Epithelial cell of proximal tubule (primary cell): ENCODE measurements at places on chromosomes 16 and 17. TPM values are rescaled to one million over a fixed set of nuclear protein-coding genes. Genes with fewer than 3 reads are reported as not detected.

Gene PRR35
- not detected in 2 replicates for total RNA-seq

Gene FBXL16
- total RNA-seq, result 0.07 and 0.46 TPM in 2 replicates

Gene MMP2
- 5.6 and 19.2 TPM in 2 replicates for total RNA-seq

Gene CCL17
- total RNA-seq, result not detected in 2 replicates

Gene MLKL
- 16.9 and 19.6 TPM in 2 replicates for total RNA-seq

Gene PMFBP1
- total RNA-seq, result 0.52 and 1.2 TPM in 2 replicates

Gene CNP
- total RNA-seq, result 69.8 and 75.9 TPM in 2 replicates

DNA sequence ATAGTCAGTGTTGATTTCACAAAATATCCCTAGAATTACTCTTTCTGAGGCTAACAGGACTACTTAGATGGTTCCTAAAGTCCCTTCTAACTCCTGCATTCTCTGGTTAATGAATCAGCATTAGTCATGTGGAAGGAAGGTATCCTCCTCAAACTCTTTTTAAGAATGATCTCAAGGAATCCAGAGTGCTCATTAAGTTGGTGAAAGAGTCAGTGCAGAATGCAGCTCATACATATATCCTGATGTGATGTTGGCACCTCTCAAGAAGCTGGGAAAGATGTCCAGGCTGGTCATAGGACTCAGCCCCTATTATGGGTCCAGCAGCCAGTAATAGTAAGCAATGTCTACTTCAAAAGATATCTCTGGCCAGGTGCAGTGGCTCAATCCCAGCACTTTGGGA is 65.5 kb downstream of the PIGL start:
- DNase-seq, result peak; percentile 70

- DNase-seq, result no peak
Observed at GRCh38 chr16:1772908-1773702, at the start of gene MRPS34. Gene MRPS34 (minus strand): TSS chr16:1773134. CDS start chr16:1773119, 15 bp downstream.

GRCh38 chr17:35731917-35732805 is 722 bp downstream of the RASL10B start:
- DNase-seq, result no peak

- no peak for DNase-seq
Observed at GRCh38 chr17:78522031-78522809, 55.0 kb downstream of the DNAH17 start.

GRCh38 chr17:62996221-62996620 is 30.2 kb downstream of the TANC2 start:
- DNase-seq, result no peak

DNA sequence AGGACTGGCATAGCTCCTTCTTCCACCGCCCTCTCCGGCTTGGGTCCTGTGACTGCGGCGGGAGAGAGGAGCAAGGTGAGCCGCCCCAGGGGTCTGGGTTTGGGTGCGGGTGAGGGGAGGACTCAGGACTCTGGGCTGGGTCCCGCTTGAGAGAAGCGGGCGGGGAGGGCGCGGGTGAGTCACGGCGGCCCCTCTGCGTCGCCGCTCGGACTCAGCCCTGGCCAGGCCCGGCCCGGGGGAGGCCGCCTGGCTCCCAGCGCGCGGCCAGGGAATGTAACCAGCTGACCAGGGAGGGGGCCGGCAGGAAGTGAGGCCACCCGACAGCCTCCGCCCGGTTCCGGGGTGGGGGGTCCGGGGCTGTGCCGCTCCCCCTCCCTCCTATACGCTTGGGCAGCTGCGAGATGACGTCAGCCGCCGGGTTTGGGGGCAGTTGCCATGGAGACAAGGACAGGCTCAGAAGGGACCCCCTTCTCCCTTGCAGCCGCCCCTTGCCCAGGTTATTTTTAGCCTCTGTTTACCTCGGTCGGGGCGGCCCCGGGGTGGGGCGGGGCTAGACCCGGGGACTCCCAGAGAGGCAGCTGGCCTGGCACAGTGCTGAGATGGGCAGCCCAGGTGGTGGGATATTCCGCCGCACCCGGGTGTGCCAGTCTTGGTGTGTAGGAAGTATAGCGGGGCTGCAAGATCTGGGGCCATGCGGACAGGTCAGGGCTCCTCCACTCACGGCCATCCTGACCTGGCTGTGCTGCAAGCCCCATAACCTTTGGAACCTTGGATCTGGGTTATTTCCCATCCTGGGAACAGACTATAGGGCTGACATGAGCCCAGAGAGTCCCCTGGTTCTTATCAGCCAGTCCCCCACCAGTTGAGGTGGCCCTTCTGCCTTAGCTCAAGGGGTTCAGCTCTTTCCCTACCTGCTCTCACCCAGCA is 1.6 kb downstream of the RIPOR1 start:
- DNase-seq, result no peak

- no peak for DNase-seq
Observed at GRCh38 chr16:3589441-3589921, 12.3 kb upstream of the NLRC3 start.

GRCh38 chr17:4764595-4764994 is 7.1 kb upstream of the TM4SF5 start:
- no peak for DNase-seq

DNA sequence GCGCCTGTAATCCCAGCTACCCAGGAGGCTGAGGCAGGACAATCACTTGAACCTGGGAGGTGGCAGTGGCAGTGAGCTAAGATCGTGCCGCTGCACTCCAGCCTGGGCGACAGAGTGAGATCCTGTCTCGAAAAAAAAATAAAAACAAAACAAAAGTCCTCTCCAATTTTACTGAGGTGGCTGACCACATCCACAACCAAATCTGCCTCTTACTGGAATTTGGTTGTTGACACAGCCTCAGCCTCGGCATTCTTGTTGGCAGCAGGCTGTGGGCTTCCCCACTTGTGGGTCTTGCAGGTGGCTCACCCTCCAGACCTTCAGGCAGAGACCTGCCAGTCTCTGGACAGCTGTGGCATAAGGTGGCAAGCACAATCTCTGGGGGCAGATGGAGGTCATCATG is 15.6 kb downstream of the B4GALNT2 start:
- DNase-seq, result no peak

DNA sequence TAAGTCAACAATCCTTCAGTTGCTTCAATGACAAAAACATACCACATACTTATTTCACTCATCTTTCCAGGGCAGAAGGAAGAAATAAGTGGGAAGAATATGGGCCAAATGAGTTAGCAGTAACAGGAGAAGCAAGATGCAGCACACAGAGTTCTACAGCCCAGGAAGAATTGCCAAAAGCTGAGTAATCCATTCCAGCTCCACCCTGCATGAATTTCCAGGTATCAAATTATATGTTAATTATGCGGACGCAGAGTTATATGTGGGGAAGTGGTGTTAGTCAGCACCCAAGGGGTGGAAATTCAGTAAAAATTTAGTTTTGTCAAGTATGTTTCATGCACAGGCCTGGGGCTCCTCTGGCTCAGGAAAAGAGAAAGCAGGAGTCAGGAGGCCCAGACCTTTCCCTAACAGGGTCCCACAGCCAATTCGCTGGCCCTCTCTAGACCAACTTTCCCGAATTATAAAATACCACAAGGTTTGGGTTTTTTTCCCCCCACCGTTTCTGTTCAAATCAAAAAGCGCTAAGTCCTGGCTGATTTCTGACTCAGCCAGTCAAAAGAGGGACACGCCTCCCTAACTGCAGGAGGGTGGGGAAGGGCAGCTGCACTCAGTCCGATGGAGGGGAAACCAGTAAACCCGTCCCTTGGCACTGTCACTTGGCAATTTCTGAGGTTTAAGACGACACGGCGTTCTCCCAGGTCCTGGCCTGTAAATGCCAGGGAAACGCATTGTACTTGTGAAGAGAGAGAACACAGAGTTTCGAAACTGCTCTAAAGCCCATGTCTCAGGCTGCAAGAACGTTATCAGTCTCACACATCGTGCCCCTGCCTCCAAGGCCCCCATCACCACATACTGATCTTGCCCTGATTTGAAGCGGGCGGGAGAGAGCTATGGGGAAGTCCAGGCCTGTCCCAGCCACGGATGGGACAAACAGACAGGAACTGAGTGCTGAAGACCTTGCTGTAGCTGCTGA is 58.1 kb downstream of the ZFHX3 start:
- DNase-seq, result peak; percentile 58

- DNase-seq, result no peak
Observed at GRCh38 chr16:15648135-15648730, 1.8 kb upstream of the NDE1 start.

GRCh38 chr17:80663781-80664206 is 119.2 kb downstream of the RPTOR start:
- no peak for DNase-seq

GRCh38 chr16:4795828-4796572 is 831 bp downstream of the SMIM22 start:
- no peak for DNase-seq

- DNase-seq, result no peak
Observed at GRCh38 chr16:86578611-86579267, 390 bp downstream of the FOXL1 start.

- no peak for DNase-seq
Observed at GRCh38 chr17:82959242-82959930, 119.6 kb upstream of the ZNF750 start.

DNA sequence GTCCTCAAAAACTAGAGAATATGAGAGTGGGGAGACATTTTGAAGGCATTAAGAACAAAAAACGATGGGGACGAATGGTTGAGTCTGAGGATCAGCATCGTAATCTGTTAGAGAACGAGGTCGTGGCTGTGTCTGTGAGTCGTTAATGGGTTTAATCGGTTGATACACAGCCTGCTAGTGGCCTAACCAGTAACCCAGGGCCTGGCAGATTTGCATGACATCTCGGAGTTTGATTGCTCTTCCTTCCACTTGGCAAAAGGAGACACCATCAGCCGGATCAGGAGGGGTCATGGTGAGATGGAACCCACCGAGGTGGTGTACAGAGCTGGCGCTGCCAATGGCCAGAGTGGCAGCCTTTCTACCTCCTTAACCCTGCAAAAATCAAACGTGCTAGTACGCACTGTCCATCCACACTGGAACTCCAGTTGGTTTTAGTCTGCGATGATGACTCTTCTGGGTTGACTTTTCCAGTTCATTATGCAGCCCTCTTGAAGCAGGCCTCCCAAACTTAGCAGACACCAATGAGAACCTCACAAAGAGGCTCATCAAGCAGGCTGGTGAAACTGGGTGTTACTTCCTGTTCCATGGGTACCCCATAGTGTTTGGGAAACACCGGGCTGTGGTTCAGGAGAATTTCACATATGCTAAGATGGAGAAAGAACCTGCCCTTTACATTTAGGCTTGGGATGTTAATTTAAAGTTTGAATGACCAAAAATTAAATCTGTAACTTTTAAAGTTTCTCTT is 4.1 kb downstream of the HS3ST3B1 start:
- DNase-seq, result no peak

GRCh38 chr16:19168371-19169081 is 486 bp downstream of the SYT17 start:
- no peak for DNase-seq

DNA sequence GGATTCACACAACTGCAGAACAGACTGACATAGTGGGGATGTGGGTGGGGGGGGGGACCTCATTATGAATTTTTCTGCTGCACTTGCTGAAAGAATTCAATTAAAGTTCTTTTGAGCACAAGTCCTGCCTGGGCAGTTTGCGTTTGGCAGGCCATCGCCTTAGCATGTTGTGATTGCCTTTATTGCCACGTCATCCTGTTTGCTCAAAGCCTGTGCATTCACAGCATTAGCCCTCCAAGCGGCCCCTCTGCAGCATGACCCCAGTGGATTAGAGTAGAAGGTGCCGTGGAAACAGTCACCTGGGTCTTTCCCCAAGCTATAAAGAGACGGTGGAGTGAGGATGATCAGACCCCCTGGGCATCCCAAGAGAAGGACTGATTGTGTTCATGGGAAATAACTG is 17.2 kb downstream of the MSI2 start:
- no peak for DNase-seq

DNA sequence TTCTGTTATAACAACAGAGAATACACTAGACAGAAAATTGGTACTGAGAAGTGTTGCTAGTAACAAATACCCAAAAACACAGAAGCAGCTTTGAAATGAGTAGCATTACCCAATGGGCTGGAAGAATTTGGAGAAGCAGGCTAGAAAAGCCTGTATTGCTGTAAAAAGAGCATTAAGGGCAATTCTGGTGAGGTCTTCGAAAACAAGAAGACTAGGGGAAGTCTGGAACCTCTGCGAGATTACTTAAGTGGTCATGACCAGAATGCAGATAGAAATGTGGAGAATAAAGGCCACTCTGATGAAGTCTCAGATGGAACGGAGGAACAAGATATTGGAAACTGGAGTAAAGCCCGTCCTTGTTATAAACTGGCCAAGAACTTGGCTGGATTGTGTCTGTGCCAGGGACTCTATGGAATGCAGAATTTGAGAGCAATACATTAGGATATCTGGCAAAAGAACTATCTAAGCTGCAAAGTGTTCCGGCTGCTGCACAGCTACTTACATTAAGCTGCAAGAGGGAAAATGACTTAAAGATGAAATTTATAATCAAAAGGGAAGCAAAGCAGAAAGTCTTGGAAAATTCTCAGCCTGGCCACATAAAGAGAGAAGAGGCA is 44.9 kb upstream of the PEMT start:
- no peak for DNase-seq

GRCh38 chr16:5903153-5903552 is 805.6 kb upstream of the EEF2KMT start:
- no peak for DNase-seq

- no peak for DNase-seq
Observed at GRCh38 chr17:9944704-9945103, 39.6 kb upstream of the RCVRN start.

DNA sequence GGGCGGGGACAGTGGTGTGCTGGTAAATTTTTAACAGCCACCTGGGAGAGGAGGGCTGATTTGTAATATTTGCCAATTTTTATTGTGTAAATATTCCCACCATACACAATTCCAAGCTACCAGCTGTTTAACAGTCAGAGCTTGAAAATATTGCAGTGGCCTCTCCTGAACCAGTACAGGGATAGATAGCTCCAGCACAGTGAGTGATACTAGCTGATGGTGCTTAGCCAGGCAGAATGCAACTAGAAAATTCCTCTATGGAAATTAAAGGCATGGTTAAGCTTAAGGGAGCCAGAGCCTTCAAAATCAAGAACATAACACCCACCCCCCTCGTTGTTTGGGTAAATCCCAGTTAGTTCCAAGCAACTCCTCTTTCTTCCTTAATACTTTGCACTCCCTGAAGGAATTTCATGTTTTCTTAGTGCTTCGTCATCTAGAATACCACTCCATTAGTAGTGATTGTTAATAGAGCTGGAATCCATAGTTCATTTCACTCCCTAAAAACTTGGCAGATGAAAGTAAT is 96.6 kb downstream of the CYB561 start:
- no peak for DNase-seq

DNA sequence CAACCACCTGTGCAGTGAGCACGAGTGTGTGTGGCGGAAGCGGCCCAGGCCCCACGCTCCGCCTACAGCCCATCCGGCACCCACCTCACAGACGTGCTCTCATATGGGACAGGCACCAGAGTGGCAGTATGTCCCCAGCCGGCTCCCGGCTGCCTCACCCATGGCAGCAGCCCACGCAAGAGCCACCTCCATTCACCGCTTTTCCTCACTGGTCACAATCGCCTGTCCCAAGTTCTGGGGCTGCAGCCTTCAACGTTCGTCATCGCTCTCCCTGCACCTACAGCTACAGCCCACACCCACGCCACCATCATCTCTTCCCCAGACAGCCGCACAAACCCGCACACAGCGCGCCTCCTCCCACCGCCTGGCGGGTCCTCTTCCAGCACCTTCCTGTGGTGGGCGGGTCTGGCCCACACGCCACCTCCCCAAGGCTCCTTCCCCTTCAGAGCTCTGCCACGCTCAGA is 17.5 kb upstream of the TRAP1 start:
- no peak for DNase-seq
